ENCODE measurements at places on chromosomes 1 and 21. TPM values are rescaled to one million over a fixed set of nuclear protein-coding genes. Genes with fewer than 3 reads are reported as not detected.

DNA sequence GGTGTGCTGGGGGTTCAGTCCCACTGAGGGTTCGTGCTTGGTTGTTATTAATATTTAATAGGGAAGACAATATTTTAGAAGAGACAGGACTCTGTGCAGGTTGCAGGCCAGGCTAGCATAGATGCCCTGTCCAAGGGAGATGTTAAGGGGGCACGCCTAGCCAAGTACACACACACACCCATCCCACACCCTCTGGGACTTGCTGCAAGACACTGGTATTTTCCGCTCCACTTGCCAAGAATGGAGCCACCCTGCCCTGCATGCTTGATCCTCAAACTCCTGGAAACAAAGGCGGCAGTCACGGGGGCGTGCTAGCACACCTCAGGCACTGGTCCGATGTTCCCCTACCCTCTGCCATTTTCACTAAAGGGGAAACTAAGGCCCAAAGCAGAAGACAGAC is 99.1 kb downstream of the MRPL37 start:
- no peak for DNase-seq

DNA sequence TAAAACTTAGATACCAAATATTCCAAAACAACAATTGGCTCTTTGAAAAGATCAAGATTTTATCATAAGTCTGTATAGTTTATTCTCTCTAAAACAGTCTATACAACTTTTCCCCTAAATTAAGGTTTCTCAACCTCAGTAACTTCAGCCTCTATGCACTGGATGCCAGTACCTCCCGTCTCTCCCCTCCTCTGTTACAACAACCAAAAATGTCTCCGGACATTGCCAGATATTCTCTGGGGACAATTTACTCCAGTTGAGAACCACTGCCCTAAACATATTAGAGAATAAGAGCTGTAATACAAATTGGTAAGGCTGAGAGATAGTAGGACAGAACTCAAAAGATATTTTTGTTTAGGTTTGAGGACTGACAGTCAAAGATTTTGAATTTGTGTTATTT is 71.6 kb downstream of the TMEM200B start:
- no peak for DNase-seq

- DNase-seq: no peak
Observed at GRCh38 chr1:180247580-180247979, 17.5 kb downstream of the LHX4 start.

DNA sequence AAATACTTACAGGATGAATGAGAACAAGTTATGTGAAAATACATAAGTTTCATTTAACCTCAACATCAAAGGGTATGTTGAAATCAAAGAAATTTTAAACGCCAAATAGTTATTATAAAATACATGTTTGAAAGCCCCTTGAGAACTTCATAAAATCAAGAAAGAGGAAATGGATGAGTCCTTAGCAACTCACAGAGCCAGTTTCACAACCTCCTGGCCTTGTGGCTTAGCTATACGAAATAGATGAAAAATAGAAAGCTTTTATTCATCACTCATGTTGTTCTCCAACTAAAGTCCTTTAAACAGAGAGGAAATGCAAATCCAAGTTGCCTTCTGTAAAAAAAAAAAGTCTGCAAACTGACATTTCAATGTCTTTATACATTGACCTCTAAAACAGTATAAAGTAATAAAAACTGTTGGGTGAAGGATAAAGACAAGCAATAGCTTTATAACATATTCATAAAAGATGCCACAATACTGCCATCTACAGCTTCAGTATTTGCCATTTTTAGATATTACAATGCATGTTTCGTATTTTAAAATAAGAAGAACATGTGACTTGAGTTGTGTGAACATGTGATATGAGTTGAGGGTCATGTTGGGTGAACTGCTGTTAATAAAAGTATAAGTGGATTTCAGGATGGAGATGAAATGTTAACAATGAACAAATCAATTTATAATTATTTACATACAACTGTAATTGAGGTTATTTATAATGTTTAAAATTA is 847.8 kb downstream of the MRPL39 start:
- no peak for DNase-seq

AVPR1B gene
- total RNA-seq: not detected

TFF1 gene
- total RNA-seq: 0.83 TPM

SMIM12 gene
- 32.0 TPM for total RNA-seq

Data from left lobe of liver (tissue), 2 donors.